Activated CD4-positive, alpha-beta T cell treated with anti-CD3 and anti-CD28 coated beads for 24 hours (primary cell): ENCODE measurements at places on chromosomes 7 and 10.
A peak's percentile ranks its signal among the peaks of the same experiment; 100 is the strongest.

- no peak for DNase-seq
Observed at GRCh38 chr10:69096045-69096444, 8.1 kb downstream of the SRGN start.

DNA sequence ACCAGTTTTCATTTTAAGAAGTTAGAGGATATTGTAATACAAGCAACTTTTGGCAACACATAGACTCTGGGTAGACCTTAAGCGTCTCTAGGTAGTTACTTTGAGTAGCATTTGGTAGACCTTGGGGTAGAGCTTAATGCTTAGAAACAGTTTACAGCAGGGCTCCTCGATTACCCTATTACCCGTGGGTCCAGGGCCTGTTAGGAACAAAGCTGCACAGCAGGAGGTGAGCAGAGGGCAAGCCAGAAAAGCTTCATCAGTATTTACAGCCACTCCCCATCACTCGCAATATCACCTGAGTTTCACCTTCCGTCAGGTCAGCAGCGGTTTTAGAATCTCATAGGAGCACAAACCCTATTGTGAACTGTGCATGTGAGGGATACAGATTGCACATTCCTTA is 173.5 kb downstream of the TSPAN12 start:
- no peak for DNase-seq

- no peak for DNase-seq
Observed at GRCh38 chr7:12385364-12385786, 18.3 kb downstream of the VWDE start.

DNA sequence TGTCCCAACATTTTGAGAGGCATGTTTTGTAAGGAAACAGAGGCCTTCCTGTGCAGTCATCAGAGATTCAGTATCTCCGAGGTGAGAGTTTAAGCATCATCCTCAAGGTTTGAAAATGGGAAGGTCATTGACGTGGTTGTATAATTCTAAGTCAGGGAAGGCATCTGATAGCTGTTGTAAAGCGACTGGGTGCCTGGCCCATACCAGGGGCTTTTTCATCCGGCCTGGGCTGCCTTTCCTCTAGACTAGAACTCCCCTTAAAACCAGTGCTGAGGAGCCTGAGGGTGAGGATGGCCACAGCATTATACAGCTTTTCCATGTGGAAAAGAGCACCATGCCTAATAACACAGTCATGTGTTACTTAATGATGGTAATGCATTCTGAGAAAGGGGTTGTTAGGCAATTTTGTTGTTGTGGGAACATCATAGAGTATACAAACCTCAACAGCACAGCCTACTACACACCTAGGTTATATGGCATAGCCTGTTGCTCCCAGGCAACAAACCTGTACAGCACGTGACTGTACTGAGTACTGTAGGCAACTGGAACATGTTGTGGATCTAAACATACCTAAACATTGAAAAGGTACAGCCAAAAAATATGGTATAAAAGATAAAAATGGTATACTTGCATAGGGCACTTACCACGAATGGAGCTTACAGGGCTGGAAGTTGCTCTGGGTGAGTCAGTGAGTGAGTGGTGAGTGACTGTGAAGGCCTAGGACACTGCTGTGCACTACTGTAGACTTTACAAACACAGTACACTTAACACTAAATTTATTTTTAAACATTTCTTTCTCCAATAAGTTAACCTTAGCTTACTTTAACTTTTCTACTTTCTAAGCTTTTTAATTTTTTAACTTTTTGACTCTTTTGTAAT is 13.5 kb upstream of the CACUL1 start:
- DNase-seq = no peak

DNA sequence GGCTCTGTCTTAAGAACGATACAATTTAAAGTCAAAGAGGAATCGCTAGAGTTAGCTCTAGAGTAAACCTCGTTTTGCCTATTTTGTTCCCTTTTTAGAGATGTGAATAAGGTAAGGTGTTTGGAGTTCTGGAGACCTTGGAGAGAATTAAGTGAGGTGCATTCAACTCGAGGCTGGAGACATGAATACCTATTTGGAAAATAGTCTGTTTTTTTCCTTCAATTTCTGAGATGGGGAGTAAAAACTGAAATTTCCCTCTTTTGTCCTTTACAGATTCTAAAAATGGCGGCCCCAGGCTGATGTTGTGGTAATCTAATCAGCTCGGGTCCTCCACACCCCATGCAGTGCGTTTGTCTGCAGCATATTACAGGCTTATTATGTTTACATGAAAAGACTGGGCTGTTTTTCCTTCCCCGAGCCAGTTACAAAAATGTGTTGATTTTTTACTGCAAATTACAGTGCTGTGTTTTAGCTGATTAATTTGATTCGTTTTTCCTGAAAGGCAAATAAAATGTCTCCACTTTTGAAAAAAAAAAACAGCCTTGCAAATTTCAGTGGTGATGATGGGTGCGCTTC is 1.5 kb downstream of the KMT2E start:
- peak; percentile 14 for DNase-seq

- DNase-seq = no peak
Observed at GRCh38 chr10:101282947-101283346, 53.7 kb upstream of the LBX1 start.

DNA sequence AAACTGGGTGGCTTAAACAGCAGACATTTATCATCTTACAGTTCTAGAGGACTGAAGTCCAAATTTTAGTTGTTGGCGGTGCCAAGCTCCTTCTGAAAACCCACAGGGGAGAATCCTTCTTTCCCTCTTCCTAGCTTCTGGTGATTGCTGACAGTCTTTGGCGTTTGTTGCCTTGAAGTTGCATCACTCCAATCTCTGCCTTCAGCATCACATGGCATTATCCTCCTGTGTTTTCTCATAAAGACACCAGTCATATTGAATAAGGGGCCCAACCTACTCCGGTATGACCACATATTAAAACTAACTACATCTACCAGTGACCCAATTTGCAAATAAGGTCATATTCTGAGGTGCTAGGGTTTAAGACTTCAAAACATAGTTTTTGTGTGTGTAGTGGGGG is 472.1 kb upstream of the IGFBP3 start:
- DNase-seq = no peak

DNA sequence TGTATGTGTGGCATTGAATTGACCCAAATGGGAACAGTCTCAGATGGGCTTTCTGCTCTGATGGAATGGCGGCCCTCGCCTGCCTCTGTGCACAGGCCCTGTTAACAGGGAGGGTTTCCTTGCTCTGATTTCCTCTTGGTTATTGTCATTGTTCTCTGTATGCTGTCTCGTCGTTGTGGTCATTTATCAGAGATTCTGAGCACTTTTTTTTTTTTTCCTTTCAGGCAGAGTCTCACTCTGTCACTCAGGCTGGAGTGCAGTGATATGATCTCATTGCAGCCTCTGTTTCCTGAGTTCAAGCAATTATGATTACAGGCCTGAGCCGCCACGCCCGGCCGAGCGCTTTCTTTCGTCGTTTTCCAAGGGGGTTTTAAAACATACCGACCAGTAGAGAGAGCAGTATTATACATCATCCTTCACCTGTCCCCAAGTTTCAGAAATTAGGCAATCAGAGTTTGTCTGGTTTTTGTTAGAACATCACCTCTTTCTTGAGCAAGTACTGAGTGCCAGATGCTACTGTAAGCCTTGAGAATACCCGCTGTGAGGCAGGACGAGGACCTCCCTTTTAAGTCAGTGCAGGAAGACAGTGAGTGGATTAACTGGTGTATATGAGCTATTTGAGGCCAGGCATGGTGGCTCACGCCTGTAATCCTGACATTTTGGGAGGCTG is 6.5 kb downstream of the CHST12 start:
- no peak for DNase-seq

DNA sequence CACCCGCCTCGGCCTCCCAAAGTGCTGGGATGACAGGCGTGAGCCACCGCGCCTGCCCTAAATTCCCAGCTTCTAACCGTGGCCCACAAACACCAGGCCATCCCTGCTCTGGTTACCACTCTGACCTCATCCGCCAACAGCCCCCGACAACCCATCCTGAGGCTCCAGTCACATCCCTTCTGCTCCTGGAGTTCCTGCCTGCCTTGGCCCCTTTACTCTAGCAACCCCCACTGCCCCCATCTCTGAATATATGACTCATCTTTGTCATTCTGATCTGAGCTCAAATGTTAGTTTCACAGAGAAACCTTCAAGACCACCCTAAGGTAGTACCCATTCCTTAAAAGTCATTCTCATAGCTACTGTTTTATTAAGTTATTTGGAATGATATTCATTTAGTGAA is 26.6 kb downstream of the RHEB start:
- no peak for DNase-seq

GRCh38 chr7:104156842-104157277 is 51.0 kb downstream of the ORC5 start:
- no peak for DNase-seq

DNA sequence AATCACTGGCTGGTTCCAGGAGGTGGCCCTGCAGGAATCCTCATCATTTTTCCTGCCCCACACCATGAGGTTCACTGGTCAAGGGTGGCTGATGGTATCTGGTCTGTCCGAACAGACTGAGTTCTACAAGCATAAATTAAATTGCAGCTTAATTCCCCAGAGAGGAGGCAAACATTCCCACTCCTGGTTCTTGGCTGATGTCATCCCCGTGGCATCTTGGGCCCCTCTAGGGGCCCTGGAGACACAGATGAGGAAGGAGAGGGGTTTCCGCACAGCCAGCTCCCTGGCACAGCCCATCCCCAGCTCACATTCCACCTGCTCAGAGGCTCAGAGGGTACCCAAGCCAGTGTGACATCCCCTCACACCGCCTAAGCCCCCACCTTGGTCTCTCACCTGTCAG is 5.3 kb upstream of the KLRG2 start:
- DNase-seq = no peak

GRCh38 chr7:71867626-71868025 is 544.5 kb downstream of the CALN1 start:
- no peak for DNase-seq

DNA sequence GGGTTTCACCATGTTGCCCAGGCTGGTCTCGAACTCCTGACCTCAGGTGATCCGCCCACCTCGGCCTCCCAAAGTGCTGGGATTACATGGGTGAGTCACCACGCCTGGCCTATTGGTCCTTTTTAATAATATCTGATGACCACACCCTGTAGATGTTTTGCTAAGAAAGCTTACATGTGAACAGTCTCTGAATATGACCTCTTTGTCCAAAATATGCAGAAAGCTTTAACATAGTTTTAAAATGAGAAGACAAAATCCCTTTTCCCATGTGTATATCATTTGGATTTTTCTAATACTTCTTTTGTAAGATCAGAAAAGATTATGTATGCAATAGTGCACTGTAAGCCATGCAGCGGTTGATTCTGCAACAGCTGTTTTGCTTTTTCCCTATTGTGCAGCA is 38.5 kb downstream of the MCU start:
- DNase-seq = no peak

DNA sequence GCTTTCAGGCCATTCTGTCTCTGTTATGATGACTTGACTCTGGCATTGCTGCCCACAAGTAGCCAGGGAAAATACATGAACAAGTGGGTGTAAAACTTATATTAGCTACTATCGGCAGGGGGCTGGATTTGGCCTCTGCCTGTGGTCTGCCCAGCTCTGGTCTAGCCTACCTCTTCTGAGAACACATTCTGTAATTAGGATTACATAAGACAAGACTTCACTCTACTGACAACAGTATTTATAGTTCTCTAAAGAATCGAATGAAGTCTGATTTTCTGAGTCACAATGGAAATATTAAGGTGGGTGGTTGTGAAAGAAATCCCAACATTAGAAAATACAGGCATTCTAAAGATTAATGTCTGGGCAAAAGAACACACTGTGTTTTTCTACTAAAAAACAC is 55.5 kb downstream of the DLD start:
- DNase-seq = no peak

DNA sequence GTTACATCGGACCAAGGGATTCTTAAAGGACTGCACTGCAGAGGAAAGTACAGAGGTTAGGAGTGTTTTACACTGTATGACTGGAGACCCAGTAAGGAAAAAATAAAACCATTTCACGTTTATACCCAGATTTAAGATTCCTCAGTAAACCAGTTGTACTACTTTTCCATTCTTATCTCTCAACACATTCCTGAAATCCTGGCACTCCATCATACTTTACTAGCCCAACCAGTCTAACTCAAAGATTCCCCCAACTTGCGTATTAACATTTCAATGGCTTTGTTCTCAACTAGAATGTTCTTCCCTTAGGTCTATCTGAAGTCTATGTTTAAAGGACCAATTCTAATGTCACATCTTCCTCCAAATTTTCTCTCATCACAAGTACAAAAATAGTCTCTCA is 8.0 kb downstream of the CCDC186 start:
- no peak for DNase-seq

GRCh38 chr7:108418946-108419345 is 37.3 kb downstream of the NRCAM start:
- no peak for DNase-seq

- DNase-seq = no peak
Observed at GRCh38 chr7:128102490-128103291, 71.5 kb upstream of the LRRC4 start.

DNA sequence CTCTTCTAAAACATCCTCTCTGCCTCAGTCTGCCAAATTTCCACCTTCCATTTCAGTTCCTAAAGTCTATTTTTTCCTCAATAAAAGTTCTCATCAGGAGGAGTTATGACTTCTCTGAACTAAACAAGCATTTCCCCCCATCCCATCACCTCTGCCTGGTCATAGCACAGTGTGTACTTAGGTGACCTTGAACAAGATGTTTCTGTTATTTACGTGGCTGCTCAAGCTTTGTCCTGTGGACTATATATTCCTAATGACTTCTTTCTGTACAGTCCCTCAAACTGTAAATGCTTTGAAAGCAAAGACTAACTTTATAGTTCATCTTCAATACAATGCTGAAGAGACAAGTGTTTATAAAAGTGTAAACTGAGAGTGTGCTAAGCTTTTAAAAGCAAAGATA is 166.9 kb downstream of the CPEB3 start:
- no peak for DNase-seq

DNA sequence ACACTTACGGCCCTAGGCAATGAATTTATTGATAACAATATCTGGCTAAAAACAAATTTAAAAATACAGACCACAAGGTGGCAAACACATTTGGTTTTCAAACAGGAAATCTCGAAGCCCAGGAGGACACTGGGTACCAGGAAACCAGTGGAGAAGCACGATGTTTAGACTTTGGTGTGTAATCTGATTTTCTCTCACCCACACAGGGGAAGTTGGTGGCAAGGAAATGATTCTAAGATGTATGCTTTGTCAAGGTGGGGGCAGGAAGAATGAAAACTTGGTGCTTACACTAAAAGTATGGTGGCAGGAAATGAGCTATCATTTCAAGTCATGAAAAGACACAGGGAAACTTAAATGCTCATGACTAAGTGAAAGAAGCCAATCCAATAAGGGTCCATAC is 113.2 kb upstream of the ANKRD1 start:
- DNase-seq = no peak

- DNase-seq = peak; percentile 35
Observed at GRCh38 chr10:101829561-101830315, 11.5 kb upstream of the OGA start.

- DNase-seq = no peak
Observed at GRCh38 chr10:87634311-87634710, 25.4 kb upstream of the PAPSS2 start.

DNA sequence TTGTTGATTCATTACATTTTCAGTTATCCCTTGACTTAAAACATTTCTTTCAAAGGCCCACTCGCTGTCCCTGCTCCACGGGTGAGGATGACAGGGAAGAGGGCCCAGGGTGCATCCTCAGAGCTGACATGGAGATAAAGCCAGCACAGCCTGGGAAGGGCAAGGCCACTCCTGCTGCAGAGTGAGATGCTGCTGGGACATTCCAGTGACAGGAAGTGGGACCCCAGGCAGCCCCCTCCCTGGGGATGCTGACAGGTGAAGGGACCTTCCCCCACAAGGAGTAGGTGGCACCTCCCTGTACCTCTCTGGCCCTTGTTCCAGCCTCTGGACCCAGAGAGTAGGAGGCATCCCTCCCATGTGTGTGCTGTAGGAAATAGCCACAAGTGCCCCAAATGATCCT is 97.8 kb upstream of the DDC start:
- DNase-seq = no peak

- DNase-seq = no peak
Observed at GRCh38 chr7:23020742-23021401, 6.9 kb upstream of the HYCC1 start.
